ENCODE measurements at places on chromosomes 1 and 21.

DNA sequence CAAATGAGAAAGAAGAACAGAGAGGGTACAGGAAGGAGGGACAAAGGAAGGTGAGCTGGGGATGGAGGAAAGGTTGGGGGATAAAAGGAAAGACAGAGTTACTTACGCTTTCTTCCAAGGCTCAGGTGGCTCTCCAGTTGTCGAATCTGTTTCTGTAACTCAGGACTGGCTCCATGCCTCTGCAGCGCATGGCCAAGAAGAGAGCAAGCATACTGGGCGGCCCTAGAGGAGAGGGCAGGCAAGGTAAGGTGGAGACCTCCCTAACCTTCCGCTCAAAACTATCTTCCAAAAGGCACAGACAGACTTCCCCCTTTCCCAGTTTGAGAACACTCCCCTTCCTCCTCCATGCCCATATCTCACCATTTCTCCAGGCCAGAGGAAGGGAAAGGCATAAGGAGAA, 922 bp downstream of the PEX11B start:
- DNase-seq = no peak

DNA sequence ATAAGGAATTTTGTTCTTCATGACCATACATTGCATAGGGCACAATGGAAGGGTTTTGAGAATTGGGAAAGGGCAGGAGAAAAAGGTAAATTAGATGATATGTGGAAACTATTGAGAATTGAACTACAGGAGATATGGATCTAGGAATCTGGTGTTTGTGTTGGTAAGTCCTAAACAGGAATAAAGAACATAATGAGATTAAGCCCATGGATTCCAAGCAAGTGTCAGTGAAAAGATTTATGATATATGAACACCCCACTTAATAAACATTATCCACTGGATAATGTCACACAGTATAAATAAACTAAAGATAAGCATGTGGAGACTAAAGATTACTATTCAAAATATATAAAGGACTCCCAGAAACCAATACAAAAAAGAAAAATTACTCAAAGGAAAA, 98.2 kb downstream of the TNFSF18 start:
- DNase-seq = no peak

DNA sequence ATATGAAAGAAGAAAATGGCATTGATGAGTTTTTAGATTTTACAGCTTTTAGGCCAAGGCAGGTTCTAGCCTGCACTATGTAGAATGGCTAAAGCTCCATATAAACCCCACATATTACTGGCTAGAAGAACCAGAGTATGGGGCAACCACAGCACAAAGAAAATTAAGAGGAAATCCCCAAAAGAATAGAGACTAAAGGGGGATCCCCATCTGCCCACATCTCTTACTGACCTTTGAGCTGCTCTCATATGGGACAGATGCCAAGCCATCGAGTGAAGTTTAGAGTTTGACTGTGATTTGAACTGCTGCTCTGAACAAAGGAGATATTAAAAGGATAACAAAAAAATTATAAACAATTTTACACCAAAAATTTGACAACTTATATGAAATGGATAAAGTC, 102.2 kb upstream of the HAO2 start:
- no peak for DNase-seq

GRCh38 chr1:167430134-167430848, 88.0 kb downstream of the CD247 start:
- DNase-seq = no peak

- no peak for DNase-seq
Measured at GRCh38 chr1:209749670-209750323, 6.1 kb upstream of the TRAF3IP3 start.

DNA sequence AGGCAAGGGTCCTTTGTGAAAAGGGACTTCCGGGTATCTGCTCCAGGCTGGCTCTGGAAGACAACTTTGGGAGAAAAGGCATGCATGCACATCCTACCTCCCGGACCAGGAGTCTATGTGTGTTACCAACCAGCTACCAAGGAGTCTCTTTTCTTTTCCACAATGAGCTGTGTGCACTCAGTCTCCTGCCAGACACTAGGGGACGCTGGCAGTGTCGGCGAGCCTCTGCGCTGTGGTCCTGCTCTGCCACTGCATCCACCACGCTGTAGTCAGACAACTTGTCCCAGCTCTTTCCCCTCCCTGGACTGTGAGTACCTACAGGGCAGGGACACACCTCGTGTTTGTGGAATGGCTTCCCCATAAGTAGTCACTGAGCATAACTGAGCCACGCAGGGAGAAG, 5.1 kb upstream of the SSR2 start:
- no peak for DNase-seq

- DNase-seq = no peak
Measured at GRCh38 chr1:210516697-210517459, 188.2 kb downstream of the HHAT start.

DNA sequence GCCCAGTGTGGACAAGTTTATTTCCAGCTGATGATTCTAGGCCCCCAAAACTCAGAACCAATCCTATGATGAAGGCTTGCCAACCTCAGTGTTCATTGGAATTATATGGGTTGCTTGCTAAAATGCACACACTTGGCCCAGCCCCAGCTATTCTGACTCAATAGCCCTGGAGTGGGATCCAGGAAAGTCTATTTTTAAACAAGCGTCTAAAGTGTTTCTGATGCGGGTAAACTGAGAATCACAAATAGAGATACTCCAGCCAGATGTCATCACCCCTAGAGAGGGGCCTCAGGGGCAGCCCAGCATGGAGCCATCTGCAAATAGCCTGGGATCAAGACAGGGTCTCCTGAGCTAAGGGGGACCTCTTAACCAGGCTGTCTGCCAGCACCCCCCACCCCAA, 46.0 kb downstream of the PKP1 start:
- DNase-seq = no peak

GRCh38 chr1:91879733-91880132, 6.2 kb downstream of the TGFBR3 start:
- DNase-seq = no peak

DNA sequence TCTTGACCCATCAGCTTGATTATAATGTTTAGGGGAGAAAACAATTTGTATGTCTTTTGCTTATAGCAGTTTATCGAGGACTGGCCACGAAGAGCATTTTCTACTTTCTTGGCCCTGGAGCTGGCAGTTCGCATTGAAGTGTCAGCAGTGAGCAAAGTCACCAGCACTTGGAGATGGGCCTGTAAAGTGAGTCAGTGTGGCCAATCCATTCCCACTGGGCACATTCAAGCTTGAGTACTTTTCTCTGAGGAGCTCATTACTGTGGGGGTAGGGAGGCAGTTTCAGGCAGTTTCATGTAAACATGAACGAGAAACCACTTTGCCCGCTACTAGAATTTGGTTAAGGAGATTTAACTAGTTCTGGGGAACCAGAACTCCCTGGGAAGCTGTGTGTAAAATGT, 164.8 kb downstream of the PRDM2 start:
- no peak for DNase-seq

DNA sequence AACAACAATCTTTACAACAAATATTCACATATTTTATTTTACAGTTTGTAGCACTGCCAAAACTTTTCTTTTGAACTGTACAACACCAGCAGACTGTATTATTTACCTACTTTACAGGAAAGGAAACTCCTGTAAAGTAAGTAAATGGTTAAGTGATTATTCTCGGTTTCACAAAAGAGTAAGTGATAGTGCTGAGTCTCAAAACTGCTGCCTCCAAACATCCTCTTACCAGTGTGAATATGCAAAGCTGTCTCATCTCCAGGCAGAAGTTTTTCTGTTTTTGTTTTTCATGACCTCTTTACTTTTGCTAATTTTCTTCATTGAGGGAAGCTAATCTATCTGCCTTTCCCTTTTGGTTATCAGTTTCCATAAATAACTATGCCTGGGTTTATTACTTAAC, 286.7 kb downstream of the SRGAP2C start:
- DNase-seq = no peak

DNA sequence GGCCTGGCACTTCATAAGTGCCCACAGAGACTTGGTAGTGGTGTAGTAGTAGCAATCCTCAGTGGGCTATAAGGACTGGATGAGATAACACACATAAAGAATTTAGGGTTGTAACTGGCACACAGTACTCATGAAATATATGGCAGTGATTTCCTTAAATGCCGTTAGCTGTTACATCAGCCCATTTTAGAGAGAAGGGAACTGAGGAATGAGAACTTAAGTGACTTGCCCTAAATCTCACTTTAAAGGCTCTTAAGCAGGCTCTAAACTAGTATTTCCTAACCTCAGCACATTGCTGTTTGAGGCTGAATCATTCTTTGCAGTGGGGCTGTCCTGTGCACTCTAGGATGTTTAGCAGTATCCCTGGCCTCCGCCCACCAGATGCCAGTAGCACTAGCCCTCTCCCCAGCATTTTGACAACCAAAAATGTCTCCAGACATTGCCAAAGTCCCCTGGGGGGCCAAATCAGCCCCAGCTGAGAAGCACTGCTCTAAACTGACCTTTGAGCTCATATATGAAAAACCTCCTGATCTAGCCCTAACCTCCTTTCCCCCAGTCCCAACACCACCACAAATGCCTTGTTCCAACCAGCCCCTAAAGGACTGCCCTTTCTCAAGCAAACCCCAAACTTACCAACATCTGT, 11.6 kb downstream of the CAMK2N1 start:
- DNase-seq = no peak

Data from dorsolateral prefrontal cortex (tissue), 122 donors.